Inflammatory macrophage (primary cell): ENCODE measurements at places on chromosomes 6 and 20.

DNA sequence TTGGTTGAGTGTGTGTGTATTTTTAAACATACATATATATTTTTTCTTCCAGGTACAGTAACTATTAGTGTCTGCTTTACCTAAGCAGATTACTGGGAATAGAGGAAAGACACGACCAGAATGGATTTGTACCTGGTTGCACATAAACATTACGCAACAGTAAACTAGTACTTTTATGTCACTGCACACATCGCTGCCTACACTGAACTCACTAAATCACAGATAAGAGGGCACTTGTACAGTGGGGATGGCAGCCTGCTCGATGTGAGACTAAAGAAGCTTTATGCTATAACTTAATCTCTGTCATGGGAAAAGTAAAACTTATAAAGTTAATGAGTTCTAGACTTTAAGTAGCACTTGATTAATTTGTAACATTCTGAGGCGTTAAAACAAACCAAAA, 89.5 kb upstream of the SIM1 start:
- no peak for DNase-seq

GRCh38 chr6:36774331-36774730, 64.9 kb downstream of the CPNE5 start:
- no peak for DNase-seq

GRCh38 chr20:33693741-33694638, 7.8 kb upstream of the E2F1 start:
- DNase-seq = no peak

- DNase-seq = peak; percentile 74
These were observed 40.5 kb downstream of the HLA-F start for GRCh38 chr6:29763491-29764289.

DNA sequence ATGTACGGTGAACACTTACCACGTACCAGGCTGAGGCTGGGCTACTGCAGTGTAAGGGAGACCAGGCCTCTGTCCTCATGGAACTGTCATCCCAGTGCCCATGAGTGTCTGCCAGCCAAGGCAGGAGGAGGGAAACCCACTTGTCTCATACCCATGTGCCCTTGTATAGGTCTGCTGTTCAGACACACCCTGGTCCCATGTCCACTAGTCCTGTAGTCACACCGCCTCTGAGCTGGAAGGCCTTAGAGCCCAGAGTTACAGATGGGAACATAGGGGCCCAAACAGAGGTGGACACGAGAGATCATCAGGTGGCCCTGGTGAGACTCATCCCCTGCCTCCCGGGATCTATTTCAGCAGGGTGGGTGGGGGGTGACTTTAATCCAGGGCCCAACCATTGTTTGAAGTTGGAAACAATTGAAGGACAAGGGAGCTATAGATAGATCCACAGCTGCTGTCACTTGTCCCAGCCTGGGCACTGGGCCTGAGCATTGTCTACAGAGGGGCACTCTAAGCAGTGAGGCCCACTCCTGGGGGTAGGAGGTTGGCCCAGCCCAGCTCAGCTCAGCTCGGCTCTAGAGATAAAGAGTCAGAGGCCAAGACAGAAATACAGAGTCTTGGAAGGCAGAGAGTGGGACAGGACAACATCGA, 14.6 kb downstream of the MYH7B start:
- DNase-seq = no peak

- DNase-seq = no peak
These were observed 327.4 kb downstream of the KIF16B start for GRCh38 chr20:16245879-16246278.

DNA sequence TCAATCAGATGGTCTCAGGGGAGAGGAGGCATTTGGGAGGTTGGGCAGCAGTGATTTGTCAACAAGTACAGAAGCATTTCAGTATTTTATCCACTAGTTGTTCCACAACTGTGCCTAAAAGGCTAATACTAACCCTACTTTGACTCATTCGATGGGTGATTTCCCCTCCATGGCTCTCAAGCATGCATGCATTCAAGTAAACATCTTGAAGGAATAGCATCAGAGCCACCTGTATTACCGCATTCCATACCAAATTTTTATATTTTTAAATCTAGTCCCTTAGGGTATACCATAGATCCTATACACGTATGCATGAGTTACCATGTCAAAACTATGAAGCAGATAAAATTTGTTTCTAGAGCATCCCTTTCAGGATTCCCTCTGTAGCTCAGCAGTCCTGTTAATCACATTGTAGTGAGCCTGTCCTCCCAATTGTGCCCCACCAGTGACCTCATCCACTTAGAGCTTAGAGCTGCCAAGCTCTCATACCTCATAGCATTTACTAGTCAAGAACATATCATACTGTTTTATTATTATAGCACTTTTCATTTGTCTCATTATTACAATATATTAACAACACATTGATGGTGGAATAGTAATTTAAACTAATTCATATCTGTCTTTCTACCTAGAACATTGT, 213.8 kb downstream of the LAMA2 start:
- DNase-seq = no peak

- DNase-seq = peak; percentile 84
These were observed 104.9 kb upstream of the NXT1 start for GRCh38 chr20:23245553-23246181.
